ENCODE measurements at places on chromosomes 11 and 22. TPM values are rescaled to one million over a fixed set of nuclear protein-coding genes. Genes with fewer than 3 reads are reported as not detected.

GLB1L2 gene
- 0.99 TPM for total RNA-seq

RTN3 gene
- 102 TPM for total RNA-seq

PLAAT4 gene
- total RNA-seq = 8.8 TPM

SLCO2B1 gene
- 0.97 TPM for total RNA-seq

INS gene
- total RNA-seq = not detected

MPEG1 gene
- total RNA-seq = not detected

ST14 gene
- total RNA-seq = not detected

TRPM5 gene
- not detected for total RNA-seq

CDHR5 gene
- total RNA-seq = not detected

SPTY2D1 gene
- 21.1 TPM for total RNA-seq

KCNK7 gene
- total RNA-seq = not detected

TOP3B gene
- 63.0 TPM for total RNA-seq

SUSD2 gene
- 0.23 TPM for total RNA-seq

GPHA2 gene
- not detected for total RNA-seq

ESAM gene
- 465 TPM for total RNA-seq

WNT11 gene
- not detected for total RNA-seq

RPS3 gene
- 2,693 TPM for total RNA-seq

MOV10L1 gene
- 11.7 TPM for total RNA-seq

RNF169 gene
- total RNA-seq = 29.5 TPM

C11orf65 gene
- not detected for total RNA-seq

DSCAML1 gene
- total RNA-seq = not detected

OR8A1 gene
- total RNA-seq = not detected
